ENCODE measurements at places on chromosomes 16 and 17.

DNA sequence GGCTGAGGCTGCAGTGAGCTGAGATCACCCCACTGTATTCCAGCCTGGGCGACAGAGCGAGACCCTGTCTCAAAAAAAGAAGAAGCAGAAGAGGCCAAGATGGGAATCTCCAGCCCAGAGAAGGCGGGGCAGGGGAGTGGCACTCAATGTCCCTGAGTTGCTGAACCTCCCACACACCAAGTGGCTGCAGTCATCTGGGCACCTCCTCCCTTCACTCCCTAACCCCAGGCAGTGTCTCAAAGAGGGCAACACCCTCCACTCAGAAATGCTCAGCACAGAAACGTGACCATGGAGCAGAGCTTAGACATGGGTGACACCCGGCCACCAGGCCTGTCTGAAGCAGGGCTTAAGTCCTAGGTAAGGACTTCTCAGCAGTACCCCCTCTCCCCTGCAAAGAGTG is 36.3 kb upstream of the BCAR1 start:
- DNase-seq, result no peak

- no peak for DNase-seq
Observed at GRCh38 chr16:7055443-7055842, 277.2 kb upstream of the RBFOX1 start.

DNA sequence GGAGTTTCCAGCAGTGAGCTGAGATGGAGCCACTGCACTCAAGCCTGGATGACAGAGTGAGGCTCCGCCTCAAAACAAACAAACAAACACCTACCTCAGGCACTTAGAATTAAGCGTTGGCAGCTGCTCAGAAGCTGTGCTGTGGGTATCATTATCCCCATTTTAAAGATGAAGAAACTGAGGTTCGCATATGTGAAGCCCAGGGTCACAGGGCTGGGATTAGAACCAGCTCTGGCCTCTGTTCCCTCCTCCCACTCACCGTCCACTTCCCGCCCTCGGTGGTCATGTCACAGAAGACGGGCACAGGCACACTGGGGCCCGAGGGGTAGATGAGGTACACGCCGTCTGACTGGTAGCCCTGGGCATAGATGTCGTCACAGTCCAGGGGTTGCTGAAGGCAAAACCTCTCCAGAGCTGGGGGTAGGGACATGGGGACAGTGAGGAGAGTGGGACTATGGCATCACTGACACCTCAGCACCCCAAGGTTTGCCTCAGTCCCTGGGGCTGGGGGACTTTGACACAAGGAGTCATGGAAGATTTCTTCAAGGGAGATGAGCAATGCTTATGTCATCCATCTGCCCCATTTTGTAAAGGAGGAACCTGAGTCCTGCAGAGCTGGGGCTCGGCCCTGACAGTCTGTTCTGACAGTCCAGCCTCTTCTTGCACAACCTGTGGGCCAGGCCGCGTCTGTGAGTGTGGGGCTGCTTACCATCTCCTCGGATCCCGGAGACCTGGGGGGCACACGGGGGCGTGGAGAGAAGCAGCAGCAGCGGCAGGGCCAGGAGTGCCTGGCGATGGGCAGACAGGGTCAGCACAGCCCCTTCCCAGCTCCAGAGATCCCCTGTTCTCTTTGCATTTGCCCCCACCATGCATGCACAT is 700 bp downstream of the MFAP4 start:
- DNase-seq, result peak; percentile 76

- DNase-seq, result no peak
Observed at GRCh38 chr17:74274060-74274708, at the start of gene DNAI2. Gene DNAI2 (plus strand): TSS chr17:74274234. CDS start chr17:74281818, 7,584 bp downstream.

- DNase-seq, result no peak
Observed at GRCh38 chr17:39706921-39707337, 7.1 kb downstream of the ERBB2 start.

- DNase-seq, result no peak
Observed at GRCh38 chr17:82029391-82029790, 2.1 kb upstream of the RAC3 start.

- DNase-seq, result no peak
Observed at GRCh38 chr17:39823407-39824054, 40.6 kb downstream of the IKZF3 start.

- DNase-seq, result no peak
Observed at GRCh38 chr16:48201515-48202201, 42.4 kb upstream of the LONP2 start.

GRCh38 chr16:12086822-12087221 is 110.3 kb downstream of the SNX29 start:
- no peak for DNase-seq

- no peak for DNase-seq
Observed at GRCh38 chr17:74214484-74215341, 1.3 kb downstream of the TTYH2 start.

GRCh38 chr17:48373130-48373830 is 56.7 kb downstream of the SKAP1 start:
- no peak for DNase-seq
